CD4-positive, alpha-beta T cell (primary cell): ENCODE measurements at places on chromosomes 2 and 18. TPM values are rescaled to one million over a fixed set of nuclear protein-coding genes. Genes with fewer than 3 reads are reported as not detected.

GRCh38 chr2:14735696-14736095, 103.2 kb downstream of the LRATD1 start:
- DNase-seq, result no peak
- H3K27me3 ChIP-seq, result no peaks in the 10 kb centered on the region
- H3K4me1 ChIP-seq, result no peaks in the 10 kb centered on the region
- H3K27ac ChIP-seq, result no peak overlapping the region

GRCh38 chr2:28639092-28639691, 112.4 kb upstream of the PPP1CB start:
- no peak overlapping the region for H3K27ac ChIP-seq

GRCh38 chr18:23282437-23282781, 147.1 kb downstream of the CABLES1 start:
- DNase-seq, result no peak
- no peaks in the 10 kb centered on the region for H3K4me1 ChIP-seq

- peaks cover 84% of the 10 kb centered on the region for H3K4me1 ChIP-seq
- no peak overlapping the region for H3K27ac ChIP-seq
- no peaks in the 10 kb centered on the region for H3K36me3 ChIP-seq
- DNase-seq, result no peak
Measured at GRCh38 chr2:96528700-96529375, 7.7 kb upstream of the ARID5A start.

GRCh38 chr2:179927041-179927440, 65.6 kb upstream of the ZNF385B start:
- H3K27me3 ChIP-seq, result no peaks in the 10 kb centered on the region
- no peak overlapping the region for H3K4me3 ChIP-seq
- no peak overlapping the region for H3K27ac ChIP-seq
- H3K4me1 ChIP-seq, result no peaks in the 10 kb centered on the region

DNA sequence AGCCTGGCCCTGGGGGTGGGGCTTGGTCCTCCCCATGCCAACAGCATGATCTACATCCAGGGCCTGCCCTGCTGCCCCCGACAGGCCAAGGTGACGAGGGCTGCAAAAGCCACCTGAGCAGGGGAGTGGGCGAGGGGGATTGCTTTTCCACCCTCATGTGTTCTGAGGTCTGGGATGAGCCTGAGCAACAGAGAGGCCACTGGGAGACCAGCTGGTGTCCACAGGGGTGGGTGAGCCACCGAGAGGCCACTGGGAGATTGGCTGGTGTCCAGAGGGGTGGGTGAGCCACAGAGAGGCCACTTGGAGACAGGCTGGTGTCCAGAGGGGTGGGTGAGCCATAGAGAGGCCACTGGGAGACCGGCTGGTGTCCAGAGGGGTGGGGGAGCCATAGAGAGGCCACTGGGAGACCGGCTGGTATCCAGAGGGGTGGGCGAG, 147.4 kb upstream of the GPC1 start:
- DNase-seq, result no peak
- no peaks in the 10 kb centered on the region for H3K4me1 ChIP-seq
- H3K27me3 ChIP-seq, result no peaks in the 10 kb centered on the region
- H3K4me3 ChIP-seq, result no peak overlapping the region
- no peak overlapping the region for H3K27ac ChIP-seq
- no peaks in the 10 kb centered on the region for H3K36me3 ChIP-seq

Gene RND3
- not detected for total RNA-seq

DNA sequence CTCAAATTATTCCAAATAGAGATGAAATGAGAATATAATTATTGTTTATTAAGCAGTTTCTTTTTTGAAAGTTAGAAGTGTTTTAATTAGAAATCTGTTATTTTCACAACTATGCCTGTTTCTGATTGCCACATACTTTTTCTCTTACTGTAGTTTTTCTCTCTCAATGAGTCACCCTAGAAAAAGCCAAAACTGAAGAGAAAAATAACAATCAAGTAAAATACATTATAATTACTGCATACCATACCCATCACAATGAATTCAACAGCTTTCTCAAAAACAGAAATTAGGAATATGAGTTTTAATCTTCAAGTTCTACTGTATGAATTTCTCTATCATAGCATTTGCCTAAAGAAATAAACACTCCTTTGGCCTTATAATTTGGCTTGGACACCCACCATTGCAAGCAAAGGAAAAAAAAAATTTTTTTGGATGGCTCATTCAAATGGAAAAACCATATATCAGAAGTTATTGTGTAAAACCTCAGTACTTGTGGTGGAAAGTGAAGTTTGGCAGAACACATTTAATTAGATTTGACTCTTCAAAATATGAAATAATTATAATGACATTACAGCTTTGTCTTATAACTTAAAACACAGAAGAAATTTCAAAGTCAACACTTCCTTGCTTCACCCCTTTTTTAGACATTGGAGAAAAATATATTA, 138.5 kb downstream of the DYM start:
- DNase-seq, result no peak
- peaks cover 5% of the 10 kb centered on the region for H3K36me3 ChIP-seq
- no peaks in the 10 kb centered on the region for H3K4me1 ChIP-seq
- no peaks in the 10 kb centered on the region for H3K27me3 ChIP-seq
